ENCODE measurements at places on chromosomes 3 and 15. TPM values are rescaled to one million over a fixed set of nuclear protein-coding genes. Genes with fewer than 3 reads are reported as not detected.

GRCh38 chr3:13352621-13353131 is 67.4 kb downstream of the NUP210 start:
- peak overlapping the region; percentile 45 for H3K27ac ChIP-seq
- peak; percentile 57 for DNase-seq
- H3K36me3 ChIP-seq, result peaks cover 79% of the 10 kb centered on the region
- no peak overlapping the region for H3K4me3 ChIP-seq
- H3K4me1 ChIP-seq, result peaks cover 31% of the 10 kb centered on the region
- no peaks in the 10 kb centered on the region for H3K27me3 ChIP-seq

DNA sequence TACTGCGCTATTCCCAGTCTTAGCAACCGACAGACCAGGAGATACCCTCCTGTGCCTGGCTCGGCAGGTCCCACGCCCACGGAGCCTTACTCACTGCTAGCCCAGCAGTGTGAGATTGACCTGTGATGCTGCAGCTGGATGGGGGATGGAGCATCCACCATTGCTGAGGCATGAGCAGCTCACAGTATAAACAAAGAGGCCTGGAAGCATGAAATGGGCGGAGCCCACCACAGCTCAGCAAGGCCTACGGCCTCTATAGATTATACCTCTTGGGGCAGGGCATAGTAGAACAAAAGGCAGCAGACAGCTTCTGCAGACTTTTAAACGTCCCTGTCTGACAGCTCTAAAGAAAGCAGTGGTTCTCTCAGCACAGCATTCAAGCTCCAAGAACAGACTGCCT is 160.3 kb downstream of the ANXA2 start:
- no peaks in the 10 kb centered on the region for H3K27me3 ChIP-seq
- H3K4me1 ChIP-seq, result no peaks in the 10 kb centered on the region
- DNase-seq, result no peak
- H3K27ac ChIP-seq, result no peak overlapping the region

The PPP1R14D gene
- polyA plus RNA-seq, result not detected

DNA sequence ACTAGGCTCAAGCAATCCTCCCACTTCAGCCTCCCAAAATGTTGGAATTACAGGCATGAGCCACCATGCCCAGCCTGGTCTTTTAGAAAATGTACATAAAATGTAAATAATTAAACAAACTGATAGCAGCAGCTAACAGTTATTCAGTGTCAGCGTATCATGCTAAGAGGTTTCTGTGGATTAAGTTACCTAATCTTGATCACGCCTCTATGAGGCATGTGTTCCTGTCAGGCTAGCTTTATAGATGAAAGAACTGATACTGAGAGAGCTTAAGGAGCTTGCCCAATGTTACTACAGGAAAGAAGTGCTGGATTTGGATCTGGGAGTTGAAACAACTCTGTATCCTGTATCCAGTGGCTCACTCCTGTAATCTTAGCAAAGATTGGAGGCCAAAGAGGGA is 11.2 kb upstream of the MST1R start:
- no peaks in the 10 kb centered on the region for H3K27me3 ChIP-seq
- no peak overlapping the region for H3K27ac ChIP-seq
- H3K4me1 ChIP-seq, result peaks cover 13% of the 10 kb centered on the region
- no peak for DNase-seq
- peaks cover 9% of the 10 kb centered on the region for H3K36me3 ChIP-seq

- H3K27ac ChIP-seq, result no peak overlapping the region
- H3K36me3 ChIP-seq, result no peaks in the 10 kb centered on the region
- H3K4me3 ChIP-seq, result no peak overlapping the region
- no peaks in the 10 kb centered on the region for H3K4me1 ChIP-seq
Observed at GRCh38 chr3:103787879-103788278, 1353.1 kb downstream of the ZPLD1 start.

DNA sequence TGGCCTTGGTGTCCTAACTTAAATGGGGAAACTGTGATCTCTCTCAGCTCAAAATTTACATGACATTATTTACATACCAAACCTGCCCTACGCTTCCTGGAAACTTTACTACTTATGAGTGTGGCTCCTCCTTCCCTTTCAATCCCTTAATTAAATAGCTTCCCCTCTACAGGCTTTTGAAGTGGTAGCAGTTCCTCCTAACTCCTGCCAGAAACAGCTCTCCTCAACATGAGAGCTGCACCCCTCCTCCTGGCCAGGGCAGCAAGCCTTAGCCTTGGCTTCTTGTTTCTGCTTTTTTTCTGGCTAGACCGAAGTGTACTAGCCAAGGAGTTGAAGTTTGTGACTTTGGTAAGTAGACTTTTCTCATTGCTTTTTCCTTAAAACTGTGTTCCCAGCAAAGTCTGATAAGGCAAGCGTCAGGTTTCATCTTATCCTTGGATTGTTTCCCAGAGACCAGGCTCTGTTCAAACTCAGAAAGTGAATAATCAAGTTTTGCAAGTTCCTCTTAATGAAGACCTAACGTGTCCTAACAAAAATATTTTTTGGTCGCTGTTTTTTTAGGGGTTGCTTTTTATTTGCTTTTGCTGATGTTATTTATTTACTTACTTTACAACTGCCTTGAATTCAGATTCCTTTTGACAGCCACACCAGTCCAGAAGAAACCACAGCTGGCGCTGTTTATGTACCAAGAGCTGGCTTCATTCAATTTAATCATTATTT is at the start of gene ACP3:
ACP3 (plus strand) TSS at position 179 of the 720 bp plus-strand sequence; CDS start at position 229, 50 bp downstream.
- peaks cover 56% of the 10 kb centered on the region for H3K4me1 ChIP-seq
- peak within 1 kb of the TSS; percentile 95 for H3K4me3 ChIP-seq
- H3K27ac ChIP-seq, result peak within 1 kb of the TSS; percentile 88
- H3K36me3 ChIP-seq, result peaks cover 3% of the 10 kb centered on the region
- no peaks in the 10 kb centered on the region for H3K27me3 ChIP-seq
- peak; percentile 87 for DNase-seq

- H3K4me1 ChIP-seq, result no peaks in the 10 kb centered on the region
- DNase-seq, result no peak
- no peak overlapping the region for H3K4me3 ChIP-seq
- no peak overlapping the region for H3K27ac ChIP-seq
Observed at GRCh38 chr3:151925876-151926275, 52.4 kb downstream of the SUCNR1 start.

GRCh38 chr3:64222501-64223111 is 2.7 kb downstream of the PRICKLE2 start:
- H3K4me1 ChIP-seq, result no peaks in the 10 kb centered on the region
- DNase-seq, result no peak
- no peak overlapping the region for H3K27ac ChIP-seq
- H3K4me3 ChIP-seq, result no peak overlapping the region
- no peaks in the 10 kb centered on the region for H3K27me3 ChIP-seq
- no peaks in the 10 kb centered on the region for H3K36me3 ChIP-seq

The MED12L gene
- 0.06 TPM for polyA plus RNA-seq

GRCh38 chr3:87873136-87873535 is 185.7 kb downstream of the CGGBP1 start:
- no peaks in the 10 kb centered on the region for H3K27me3 ChIP-seq
- H3K4me1 ChIP-seq, result no peaks in the 10 kb centered on the region
- H3K27ac ChIP-seq, result no peak overlapping the region
- no peak overlapping the region for H3K4me3 ChIP-seq
- DNase-seq, result no peak
- no peaks in the 10 kb centered on the region for H3K36me3 ChIP-seq

DNA sequence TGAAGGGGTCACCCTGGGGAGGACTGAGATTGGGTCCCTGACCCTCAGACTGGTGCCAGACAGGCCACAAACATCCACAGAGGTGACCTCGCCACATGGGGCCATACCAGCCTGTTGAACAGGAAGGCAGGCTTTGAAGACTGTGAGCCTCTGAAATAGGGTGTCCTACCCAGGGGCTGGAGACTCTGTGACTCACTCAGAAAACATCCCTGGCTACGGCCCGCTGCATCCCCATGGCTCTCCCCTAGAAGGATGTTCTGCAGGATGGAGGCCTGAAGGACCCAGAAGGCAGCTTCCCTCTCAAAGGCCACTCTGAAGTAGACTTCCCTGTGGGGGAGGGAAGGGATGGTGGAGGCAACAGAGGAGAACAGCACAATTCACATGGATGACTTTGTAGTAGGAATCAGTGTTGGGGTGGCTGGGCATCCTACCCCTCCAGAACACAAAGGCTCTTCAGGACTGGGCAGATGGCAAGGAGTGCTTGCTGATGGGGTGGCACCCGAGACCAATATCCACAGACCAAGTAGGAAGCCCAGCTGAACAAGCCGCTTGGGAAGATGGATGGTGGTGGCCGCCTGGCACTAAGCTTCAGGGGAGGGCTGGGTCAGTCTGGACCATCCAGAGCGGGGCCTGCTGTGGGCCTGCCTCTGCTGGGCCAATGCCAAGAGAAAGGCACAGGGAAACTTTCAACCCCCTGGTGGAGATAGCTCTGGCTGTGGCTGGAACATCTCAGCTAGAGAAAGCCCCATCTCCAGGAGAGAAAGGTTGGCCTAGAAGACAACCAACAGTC is 37.6 kb upstream of the DUSP7 start:
- peaks cover 35% of the 10 kb centered on the region for H3K36me3 ChIP-seq
- H3K27me3 ChIP-seq, result no peaks in the 10 kb centered on the region
- no peak overlapping the region for H3K27ac ChIP-seq

- no peaks in the 10 kb centered on the region for H3K27me3 ChIP-seq
- no peak overlapping the region for H3K27ac ChIP-seq
- H3K4me3 ChIP-seq, result no peak overlapping the region
- no peaks in the 10 kb centered on the region for H3K36me3 ChIP-seq
Observed at GRCh38 chr3:132787616-132788300, 65.5 kb upstream of the NPHP3 start.

The SEMA5B gene
- polyA plus RNA-seq, result not detected

DNA sequence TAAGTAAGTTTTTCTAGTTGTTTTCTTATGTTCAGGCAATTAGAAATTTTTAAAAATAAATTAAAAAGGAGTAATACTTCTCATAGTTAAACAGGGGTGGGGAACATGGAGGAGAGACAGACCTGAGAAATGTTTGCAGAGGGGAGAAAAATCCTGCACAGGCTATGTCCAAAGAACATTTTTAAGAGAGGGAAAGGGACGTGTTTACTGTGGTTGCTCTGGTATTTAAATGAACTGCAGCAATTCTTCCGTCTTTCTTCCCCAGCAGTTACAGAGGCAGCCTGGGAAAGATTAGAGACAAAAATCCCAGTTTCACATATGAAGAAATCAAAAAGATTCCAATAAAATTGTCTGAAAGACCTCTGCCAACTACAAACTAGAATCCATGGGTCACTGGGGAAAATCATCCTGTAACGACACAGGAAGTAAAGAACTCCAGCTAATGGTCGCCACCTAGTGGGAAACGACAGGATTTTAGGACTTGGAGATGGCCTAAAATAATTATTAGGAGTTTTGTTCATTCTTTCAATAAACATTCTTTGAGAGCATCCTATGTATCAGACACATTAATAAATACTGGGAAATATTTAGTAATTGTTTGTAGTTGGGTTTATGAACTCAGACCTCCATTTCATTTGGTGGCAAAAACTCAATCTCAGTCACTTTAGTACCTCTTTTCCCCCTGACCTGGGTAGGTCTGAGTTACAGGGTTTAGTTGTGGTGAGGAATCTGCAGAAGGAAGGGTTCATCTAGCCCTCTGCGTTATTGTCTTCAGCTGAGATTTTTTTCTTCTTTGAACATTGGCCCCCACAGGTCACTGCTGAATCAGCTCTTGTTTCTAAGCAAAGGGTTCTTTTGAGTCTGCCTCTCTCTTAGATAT is 69.9 kb upstream of the GOLIM4 start:
- no peak overlapping the region for H3K4me3 ChIP-seq
- H3K27me3 ChIP-seq, result no peaks in the 10 kb centered on the region
- H3K36me3 ChIP-seq, result no peaks in the 10 kb centered on the region

The HIGD2B gene
- polyA plus RNA-seq, result not detected

DNA sequence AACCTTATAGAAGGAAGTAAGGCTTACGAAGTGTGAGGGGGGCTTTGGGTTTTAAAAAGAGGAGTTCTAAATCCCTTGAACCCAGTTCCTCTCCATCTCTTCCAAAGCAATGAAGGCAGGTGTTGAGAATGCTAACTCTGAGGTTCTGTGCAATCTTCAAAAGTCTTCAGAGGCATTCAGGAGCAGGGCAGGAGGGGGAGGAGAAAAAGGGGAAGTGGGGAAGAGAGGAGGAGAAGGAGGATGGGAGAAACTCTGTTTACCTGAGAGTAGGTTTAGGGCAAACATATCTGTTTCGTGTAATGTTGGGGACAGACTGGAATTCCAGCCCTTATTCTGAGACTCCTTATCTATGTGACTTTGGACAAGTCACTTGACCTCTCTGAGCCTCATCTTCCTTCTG is 36.9 kb downstream of the FAM3D start:
- no peaks in the 10 kb centered on the region for H3K36me3 ChIP-seq
- H3K4me1 ChIP-seq, result no peaks in the 10 kb centered on the region
- no peak for DNase-seq
- no peak overlapping the region for H3K4me3 ChIP-seq
- no peaks in the 10 kb centered on the region for H3K27me3 ChIP-seq
- no peak overlapping the region for H3K27ac ChIP-seq

- H3K36me3 ChIP-seq, result no peaks in the 10 kb centered on the region
- H3K27me3 ChIP-seq, result no peaks in the 10 kb centered on the region
- H3K27ac ChIP-seq, result no peak overlapping the region
- DNase-seq, result no peak
- H3K4me3 ChIP-seq, result no peak overlapping the region
Observed at GRCh38 chr3:166052440-166052839, 215.2 kb upstream of the BCHE start.

- DNase-seq, result peak; percentile 22
- no peaks in the 10 kb centered on the region for H3K27me3 ChIP-seq
Observed at GRCh38 chr3:107421170-107421792, 44.0 kb downstream of the CCDC54 start.

- no peak for DNase-seq
- H3K36me3 ChIP-seq, result no peaks in the 10 kb centered on the region
- no peaks in the 10 kb centered on the region for H3K27me3 ChIP-seq
- H3K4me1 ChIP-seq, result peaks cover 15% of the 10 kb centered on the region
- no peak overlapping the region for H3K4me3 ChIP-seq
- H3K27ac ChIP-seq, result no peak overlapping the region
Observed at GRCh38 chr15:98785807-98786621, 137.7 kb downstream of the IGF1R start.

The POLQ gene
- not detected for polyA plus RNA-seq

The GMNC gene
- polyA plus RNA-seq, result not detected

DNA sequence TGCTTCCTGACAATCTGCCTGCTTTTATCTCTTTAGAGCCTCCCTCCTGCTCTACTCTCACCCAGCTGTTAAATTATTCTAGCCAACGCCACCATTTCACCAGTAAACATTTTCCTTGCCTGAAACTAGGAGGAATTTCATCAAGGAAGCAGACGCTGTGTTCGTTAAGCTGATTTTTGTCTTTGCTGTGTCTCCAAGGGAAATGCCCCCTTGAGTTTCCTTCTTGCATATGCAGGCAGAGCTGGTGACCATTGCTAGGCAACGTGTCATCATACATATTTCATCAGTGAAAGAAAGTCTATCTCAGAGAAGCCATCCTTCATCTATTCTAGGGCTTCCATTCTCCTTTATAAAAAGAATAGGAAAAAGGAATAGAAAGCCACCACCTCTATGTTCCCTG is 87.0 kb upstream of the ST8SIA2 start:
- no peaks in the 10 kb centered on the region for H3K4me1 ChIP-seq
- H3K36me3 ChIP-seq, result no peaks in the 10 kb centered on the region
- H3K4me3 ChIP-seq, result no peak overlapping the region
- DNase-seq, result no peak

The POC1A gene
- polyA plus RNA-seq, result 1.2 TPM

- H3K27ac ChIP-seq, result no peak overlapping the region
- no peak for DNase-seq
- H3K4me1 ChIP-seq, result no peaks in the 10 kb centered on the region
- H3K27me3 ChIP-seq, result no peaks in the 10 kb centered on the region
- no peak overlapping the region for H3K4me3 ChIP-seq
Observed at GRCh38 chr15:87193481-87193880, 1063.1 kb downstream of the NTRK3 start.

The ABHD5 gene
- polyA plus RNA-seq, result 18.8 TPM

The HAUS2 gene
- 22.0 TPM for polyA plus RNA-seq

All from CD14-positive monocyte (primary cell).